ENCODE measurements at places on chromosomes 1 and 21.
A peak's percentile ranks its signal among the peaks of the same experiment; 100 is the strongest.

DNA sequence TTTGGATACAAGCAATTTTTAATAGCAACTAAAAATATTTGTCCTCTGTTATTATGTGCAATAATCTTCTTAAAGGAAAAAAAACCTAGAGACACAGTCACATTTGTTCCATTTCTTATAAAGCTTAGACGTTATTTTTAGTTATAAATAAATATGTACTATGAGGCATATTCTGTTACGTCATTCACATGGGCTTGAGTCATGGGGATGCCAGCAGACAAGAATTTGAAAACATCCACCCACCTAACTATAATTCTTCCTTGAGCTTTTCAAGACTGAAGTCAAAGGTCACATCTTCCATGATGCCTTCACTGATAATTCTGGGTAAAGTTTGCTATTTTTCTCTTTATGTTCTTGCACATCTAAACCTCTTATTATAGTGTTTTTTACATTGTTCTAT, 268.8 kb downstream of the KCTD3 start:
- no peak for DNase-seq

- no peak for DNase-seq
Observed at GRCh38 chr1:240618946-240619345, 7.0 kb upstream of the GREM2 start.

DNA sequence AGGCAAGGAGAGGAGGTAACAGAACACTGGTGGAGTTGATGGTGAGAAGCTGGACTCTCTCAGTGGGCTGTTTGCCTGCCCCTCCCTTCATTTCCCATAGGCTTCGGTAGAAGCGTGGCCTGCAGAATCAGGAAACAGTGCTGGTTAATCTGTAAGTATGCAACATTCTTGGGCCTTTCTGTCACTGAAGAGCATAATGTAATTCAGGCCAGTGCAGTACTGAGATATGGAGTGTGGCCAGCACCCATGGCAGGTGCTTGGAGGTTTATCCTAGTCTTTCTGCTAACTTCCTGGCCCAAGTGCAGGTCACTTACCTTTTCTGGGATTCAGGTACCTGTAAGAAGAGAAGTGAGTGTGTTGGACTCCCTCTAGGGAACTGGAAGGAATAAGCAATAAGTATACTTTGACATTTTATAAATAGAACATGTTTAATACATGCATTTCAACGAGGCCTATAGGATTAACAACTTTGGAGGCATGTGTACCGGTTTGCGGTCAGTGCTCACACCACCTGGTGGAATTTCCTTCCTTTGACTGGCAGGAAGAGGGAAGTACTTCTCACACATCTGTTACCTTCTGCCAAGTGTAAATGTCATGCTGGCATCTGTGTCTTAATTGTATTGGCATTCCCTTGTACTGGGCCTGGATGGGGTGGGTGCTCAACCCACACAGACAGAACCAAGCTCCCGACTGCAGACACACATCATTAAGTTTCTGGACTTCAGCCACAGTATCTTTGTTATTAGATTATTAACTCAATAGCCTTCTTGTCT, 105.5 kb downstream of the KIF26B start:
- no peak for DNase-seq

DNA sequence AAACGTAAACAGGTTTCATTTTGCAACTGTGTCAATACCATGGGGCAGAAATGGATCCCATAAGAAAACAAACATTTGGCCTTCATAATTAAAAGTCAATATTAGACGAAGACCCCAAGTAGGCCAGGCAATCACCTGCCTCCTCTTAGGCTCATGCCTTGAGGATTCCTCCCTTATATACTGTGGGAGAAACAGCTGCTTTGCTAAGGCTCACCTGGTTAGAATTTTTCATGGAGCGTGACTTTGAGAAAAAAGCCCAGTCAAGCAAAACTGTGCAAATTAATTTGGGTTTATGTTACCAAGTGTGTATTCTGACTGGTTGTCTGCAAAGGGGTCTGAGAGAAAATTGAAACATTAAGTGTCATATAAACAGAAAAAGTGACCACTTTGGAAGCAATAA, 605.3 kb upstream of the USP24 start:
- no peak for DNase-seq

- DNase-seq: no peak
Observed at GRCh38 chr1:25724201-25724600, 75.8 kb upstream of the SELENON start.

GRCh38 chr21:35275776-35276175, 226.7 kb upstream of the RUNX1 start:
- DNase-seq: peak; percentile 79
